ENCODE measurements at places on chromosomes 7 and 10.
A peak's percentile ranks its signal among the peaks of the same experiment; 100 is the strongest.

- no peak for DNase-seq
These were observed 81.5 kb downstream of the CCNY start for GRCh38 chr10:35417795-35418194.

DNA sequence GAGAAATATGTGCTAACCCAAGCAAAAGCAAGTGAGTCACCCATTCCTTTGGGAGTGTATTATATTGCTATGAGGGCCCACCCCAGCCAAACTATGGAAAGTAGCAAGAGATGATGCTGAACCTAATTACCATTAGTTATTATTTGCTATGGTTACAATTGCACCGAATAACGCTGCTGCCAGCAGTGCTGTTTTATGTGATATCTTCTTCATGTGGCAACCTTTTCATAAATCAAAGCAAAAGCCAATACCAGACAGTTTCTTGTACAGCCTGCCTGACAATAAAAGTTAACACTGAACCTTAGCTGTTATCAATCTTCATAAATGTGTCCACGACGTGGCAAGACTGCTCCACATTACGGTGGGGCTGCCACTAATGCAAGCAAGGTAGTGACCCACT, 241.7 kb upstream of the PLXNA4 start:
- DNase-seq, result no peak

GRCh38 chr7:139570119-139570518, 46.6 kb downstream of the CLEC2L start:
- no peak for DNase-seq

DNA sequence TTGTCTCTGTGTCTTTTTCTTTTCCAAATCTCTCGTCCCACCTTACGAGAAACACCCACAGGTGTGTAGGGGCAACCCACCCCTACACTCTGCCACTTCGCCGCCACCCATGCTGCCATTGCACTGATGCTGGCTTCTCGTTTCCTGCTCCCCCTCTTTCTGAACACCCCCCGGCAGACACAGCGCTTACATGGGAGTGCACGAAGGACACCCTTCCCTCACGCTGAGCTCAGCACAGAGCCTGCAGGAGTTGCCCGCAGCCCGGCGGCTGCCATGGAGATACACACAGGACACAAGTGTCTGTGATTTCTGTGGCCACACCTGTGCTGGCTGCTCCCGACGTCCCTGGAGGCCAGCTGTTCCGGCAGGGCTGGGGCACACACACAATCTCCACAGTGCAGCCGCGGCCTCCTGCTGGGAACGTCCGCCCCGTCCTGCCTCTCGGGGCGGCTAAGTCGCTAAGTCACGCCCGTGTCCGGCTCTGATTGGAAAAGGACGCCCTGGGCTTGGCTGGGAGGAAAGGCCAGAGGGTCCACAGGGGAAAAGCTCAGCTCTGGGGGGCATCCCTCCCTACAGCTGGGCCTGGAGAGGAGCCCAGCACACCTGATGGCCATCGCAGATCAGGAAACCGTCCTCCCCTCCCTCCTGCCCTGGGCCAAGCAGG, 349.8 kb downstream of the PTPRN2 start:
- DNase-seq, result no peak

- no peak for DNase-seq
These were observed 297.9 kb upstream of the NFE2L3 start for GRCh38 chr7:25854059-25854458.

DNA sequence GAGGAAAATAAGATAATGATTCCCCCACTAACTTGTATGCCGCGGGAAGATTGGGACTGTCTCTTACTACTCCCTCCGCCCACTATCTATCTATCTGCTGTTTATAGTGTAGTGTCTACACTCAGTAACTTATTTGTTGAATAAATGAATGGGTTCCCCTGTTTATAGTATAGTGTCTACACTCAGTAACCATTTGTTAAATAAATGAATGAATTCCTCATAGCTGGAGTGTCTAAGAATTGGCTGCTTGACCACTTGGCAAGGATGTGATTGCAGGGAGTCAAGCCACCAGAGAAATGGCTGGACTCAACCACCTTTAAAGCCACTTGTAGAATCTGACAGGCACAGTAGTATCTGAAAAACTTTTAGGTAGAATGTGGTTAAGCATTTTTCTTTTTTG, 147.1 kb downstream of the TRIL start:
- DNase-seq, result no peak

DNA sequence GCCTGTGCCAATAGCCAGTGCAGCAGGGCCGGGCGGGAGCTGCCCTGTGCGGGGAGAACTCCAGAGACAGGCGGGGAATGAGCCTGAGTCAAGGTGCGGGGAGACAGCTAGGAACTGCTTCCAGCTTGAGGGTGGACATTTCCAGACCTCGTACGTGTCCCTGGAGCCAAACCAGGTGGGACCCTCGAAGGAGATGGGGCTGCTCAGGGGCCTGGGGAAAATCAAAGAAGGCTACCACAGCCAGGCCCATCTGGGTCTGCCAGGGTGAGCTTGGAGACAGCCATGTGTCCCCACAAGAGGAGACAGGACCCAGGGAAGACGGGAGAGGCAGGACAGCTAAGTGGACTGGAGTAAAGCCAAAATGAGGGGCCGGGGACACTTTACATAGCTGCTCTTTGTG, 504.9 kb upstream of the MGMT start:
- no peak for DNase-seq

DNA sequence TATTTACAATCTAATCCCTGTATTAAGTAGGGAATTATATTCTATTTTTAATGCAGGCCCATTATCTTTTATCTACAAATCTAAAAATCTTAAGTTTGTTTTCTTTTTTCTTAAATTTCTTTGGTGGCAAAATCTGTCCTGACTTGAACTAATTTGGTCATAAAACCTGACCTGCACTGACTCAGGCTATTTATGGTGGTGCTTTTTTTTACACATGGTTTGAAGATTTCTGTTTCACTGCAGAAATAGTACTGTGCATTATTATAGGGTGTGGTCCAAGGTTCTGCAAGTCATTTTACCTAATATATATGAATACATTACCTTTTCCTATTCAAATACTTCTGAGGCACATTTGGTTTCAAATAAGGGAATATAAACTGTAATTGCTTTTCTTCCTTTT, 137.0 kb downstream of the CD36 start:
- DNase-seq, result no peak

- DNase-seq, result no peak
These were observed 101.1 kb upstream of the TARP start for GRCh38 chr7:38374507-38374906.

GRCh38 chr10:34565934-34566333, 249.2 kb downstream of the PARD3 start:
- DNase-seq, result no peak

GRCh38 chr10:29392376-29393021, 103.6 kb downstream of the LYZL1 start:
- peak; percentile 8 for DNase-seq

DNA sequence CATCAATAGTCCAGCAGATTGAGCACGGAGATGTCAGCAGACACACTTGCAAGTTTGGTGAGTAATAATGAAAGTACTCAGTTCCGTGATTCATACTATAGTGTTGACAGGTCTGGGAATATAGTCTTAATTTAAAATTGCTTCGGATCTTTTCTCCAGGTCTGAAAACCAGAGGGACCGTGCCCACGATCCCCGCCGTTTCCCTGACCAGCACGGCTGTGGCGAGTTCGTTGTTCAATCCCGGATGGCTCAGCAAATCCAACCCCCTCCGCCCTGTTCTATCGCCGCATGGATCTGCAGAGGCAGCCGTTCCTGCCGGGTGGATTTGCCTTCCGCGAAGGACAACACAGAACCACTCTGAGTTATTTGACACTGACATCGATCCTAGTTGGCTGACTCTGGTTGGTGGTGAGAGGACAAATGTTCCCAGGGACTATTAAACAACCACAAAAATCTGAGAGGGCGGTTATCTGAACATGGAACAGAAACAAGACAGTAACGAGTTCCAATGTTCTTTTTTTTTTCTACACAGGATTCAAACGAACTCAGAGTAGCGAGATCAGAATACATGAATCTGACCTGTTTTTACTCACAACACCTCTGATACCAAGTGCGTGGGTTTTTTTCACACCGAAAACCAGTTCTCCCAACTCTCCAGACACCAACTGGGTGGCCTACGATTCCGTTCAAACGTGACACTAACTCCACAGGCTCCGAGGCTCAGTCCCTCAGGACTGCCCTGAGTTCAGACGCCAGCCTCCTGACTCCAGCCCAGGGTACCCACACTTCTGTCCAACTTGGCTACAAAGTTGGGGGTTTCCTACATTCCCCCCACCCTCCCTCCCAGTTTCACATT, 52.7 kb downstream of the RBM17 start:
- DNase-seq, result peak; percentile 38

GRCh38 chr7:116229366-116229765, 19.0 kb downstream of the TES start:
- no peak for DNase-seq

DNA sequence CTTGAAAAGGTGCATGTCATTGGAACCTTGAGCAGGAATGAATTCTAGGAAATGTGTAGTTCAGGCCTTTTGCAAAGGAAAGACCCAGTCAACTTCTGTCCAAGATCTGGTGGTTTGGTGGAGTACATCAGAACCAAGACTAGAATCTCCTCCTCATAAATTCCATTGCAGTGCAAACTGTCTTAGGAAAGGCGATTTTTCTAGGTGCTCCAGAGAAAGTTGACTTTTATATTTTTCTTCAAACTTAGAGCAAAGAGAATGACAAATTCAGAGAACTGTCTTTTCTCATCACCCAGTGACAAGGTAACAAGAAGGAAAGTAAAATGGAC, 50.0 kb downstream of the PRTFDC1 start:
- DNase-seq, result no peak

DNA sequence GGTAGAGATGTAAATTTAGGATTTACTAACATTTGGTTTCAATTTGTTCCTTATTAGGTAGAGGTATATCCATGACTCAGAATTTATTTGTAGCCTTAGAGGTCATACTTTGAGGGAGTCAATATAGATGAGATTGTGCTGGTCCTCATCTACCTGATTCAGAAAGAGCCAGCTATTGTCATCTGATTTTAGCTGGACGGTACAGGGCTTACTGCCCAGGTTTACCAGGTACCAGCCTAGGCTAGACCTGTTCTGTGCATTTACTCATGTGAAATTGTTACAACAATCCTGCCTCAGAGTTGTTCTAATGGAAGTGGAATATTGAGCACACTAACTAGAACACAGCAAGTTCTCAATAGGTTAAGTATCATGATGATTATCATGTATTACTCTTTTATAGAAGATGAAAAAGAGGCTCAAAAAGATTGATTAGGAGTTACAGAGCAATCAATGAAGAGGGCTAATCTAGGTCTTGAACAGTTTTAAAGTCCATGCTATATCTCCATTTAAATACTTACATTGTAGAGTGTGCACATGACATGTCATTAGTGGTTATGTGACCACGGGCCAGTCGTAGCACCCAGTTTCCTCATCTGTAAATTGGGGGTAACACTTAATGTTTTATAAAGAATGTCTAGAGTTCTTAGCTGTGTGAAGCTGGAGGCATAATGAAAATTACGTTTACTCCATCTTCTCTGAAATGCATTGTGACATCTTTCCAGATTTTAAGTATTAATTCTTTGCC, 42.1 kb downstream of the TRIM24 start:
- no peak for DNase-seq

DNA sequence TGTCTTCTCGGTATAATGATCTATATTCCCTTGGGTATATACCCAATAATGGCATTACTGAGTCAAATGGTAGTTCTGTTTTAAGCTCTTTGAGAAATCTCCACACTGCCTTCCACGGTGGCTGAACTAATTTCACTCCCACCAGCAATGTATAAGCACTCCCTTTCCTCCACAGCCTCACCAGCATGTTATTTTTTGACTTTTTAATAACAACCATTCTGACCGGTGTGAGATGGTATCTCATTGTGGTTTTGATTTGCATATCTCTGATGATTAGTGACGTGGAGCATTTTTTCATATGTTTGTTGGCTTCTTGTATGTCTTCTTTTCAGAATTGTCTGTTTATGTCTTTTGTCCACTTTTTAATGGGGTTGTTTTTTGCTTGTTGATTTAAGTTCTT, 33.6 kb downstream of the KIAA1217 start:
- no peak for DNase-seq

DNA sequence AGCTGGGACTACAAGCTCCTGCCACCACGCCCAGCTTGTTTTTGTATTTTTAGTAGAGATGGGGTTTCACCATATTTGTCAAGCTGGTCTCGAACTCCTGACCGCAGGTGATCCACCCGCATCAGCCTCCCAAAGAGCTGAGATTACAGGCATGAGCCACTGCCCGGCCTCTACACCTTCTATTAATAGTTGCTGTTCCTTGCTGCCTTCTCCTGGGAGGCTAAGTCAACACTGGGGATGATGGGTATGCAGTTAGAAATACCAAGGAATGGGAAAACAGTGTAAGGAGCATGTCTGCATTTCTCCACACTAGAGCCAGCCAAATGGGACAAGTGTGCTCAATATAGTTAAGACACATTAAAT, 97.3 kb upstream of the PDLIM1 start:
- DNase-seq, result no peak

GRCh38 chr7:114718861-114719260, 203.0 kb upstream of the MDFIC start:
- no peak for DNase-seq

- DNase-seq, result no peak
These were observed 34.1 kb upstream of the KNDC1 start for GRCh38 chr10:133125901-133126300.

- no peak for DNase-seq
These were observed 1.2 kb downstream of the PROSER2 start for GRCh38 chr10:11824376-11824775.
